ENCODE measurements at places on chromosomes 6 and 20.
A peak's percentile ranks its signal among the peaks of the same experiment; 100 is the strongest.

GRCh38 chr20:59993736-59994430, 35.7 kb downstream of the CDH26 start:
- no peak for DNase-seq

GRCh38 chr6:8462169-8462568, 26.8 kb upstream of the SLC35B3 start:
- DNase-seq: no peak

- no peak for DNase-seq
Observed at GRCh38 chr6:49551078-49551865, 804 bp downstream of the C6orf141 start.

- DNase-seq: no peak
Observed at GRCh38 chr6:94478133-94479005, 1059.0 kb upstream of the EPHA7 start.

GRCh38 chr6:138429761-138430160, 25.7 kb downstream of the HEBP2 start:
- DNase-seq: no peak

GRCh38 chr6:36777801-36778200, 61.4 kb downstream of the CPNE5 start:
- no peak for DNase-seq

DNA sequence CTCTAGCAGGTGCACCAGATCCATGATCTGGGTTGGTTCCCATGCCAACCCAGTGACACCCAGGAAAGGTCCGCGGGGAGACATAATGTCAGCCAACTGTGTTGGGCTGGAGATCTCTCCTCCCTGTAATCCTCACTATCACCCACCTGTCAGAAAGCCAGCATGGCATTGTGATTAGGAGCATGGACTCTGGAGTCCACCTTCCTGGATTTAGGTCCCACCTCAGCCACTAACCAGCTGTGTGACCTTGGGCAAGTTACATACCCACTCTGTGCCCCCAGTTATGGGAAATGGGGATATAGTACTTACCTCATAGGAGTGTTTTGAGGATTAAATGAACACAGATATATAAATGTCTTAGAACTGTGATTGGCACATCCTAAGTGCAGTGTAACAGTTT, 97.9 kb downstream of the ZDHHC14 start:
- DNase-seq: no peak

- DNase-seq: no peak
Observed at GRCh38 chr20:58001381-58001780, 227.1 kb downstream of the ANKRD60 start.

GRCh38 chr6:53154071-53154470, 5.4 kb upstream of the GCM1 start:
- DNase-seq: no peak

- DNase-seq: no peak
Observed at GRCh38 chr6:5285526-5285925, 24.2 kb downstream of the FARS2 start.

DNA sequence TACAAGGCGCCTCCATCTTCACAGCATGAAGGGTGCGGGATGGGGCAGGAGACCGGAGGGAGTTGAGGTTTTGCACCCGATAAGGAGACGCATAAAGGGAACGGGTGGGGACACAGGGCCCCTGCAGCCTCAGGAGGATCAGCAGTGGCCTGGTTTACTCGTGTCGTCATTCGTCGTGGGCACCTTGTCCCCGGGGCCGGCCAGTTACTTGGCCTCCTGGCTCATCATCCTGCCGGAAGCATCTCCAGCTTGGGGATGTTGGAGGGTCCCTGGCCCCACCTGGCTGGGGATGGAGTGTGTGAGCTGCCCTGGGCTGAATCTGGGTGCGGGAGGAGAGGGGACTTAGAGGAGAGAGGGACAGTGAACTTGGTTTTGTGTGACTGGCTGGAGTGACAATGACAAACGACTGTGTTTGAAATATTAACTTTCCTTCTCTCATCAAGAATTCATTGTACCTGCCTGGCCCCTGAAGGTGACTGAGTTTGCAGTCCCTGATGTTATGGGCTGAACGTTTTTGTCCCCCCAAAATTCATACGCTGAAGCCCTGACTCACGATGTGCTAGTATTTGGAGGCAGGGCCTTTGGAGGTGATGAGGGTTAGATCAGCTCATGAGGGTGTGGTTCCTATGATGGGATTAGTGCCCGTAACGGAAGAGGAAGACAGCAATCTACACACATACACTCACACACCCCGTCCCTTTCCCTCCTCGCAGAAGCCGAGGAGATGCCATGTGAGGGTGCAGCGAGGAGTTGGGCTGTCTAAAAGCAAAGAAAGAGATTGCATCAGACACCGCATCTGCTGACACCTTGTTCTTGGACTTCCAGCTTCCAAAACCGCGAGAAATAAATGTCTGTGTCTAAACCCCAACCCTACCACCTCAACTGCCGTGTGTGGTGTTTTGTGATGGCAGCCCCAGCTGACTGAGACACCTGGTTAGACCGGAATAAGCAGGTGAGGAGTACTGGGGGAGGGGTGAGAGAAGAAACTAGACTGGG, 65.0 kb upstream of the MAP3K4 start:
- no peak for DNase-seq

GRCh38 chr6:33418690-33419291, 884 bp upstream of the CUTA start:
- DNase-seq: no peak

GRCh38 chr6:32047855-32048766, 9.9 kb downstream of the CYP21A2 start:
- peak; percentile 85 for DNase-seq

DNA sequence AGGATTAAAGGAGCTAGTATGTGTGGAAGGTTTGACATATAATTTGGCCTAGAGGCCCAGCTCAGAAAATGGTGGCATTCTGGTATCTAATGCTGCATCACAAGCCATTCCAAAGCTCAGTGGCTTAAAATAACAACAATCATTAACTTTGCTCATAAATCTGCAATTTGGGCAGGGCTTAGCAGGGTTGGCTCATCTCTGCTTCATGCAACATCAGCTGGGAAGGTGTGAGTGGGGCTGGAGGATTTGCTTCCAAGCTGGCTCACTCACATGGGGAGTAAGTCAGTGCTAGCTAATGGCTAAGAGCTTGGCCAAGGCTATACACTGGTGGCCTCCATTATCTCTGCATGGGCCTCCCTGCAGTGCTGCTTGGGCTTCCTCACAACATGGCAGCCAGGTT, 48.0 kb upstream of the STK35 start:
- DNase-seq: no peak

DNA sequence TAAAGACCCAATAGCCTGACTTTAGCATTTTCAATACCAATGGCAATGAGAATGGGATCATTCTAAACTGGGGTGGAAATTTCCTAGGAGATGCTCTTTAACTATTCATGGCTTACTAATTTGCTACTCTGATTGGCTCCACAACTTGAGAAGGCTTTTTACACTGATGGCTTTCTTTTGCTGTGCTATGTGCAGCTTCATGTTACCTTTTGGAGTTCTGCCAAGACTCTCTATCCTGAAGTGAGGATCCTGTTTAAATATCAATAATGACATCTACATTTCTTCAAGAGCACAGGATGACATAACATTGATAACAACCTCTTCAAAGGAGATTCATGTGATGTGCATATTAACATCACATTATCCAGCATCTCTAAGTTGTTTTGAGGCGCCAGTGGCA, 43.4 kb upstream of the SIRPG start:
- no peak for DNase-seq

GRCh38 chr20:62387933-62388635, 1.2 kb downstream of the RPS21 start:
- no peak for DNase-seq

- peak; percentile 56 for DNase-seq
Observed at GRCh38 chr20:32155017-32155981, 45.8 kb downstream of the TM9SF4 start.

GRCh38 chr6:129476810-129477209, 233.2 kb downstream of the ARHGAP18 start:
- DNase-seq: no peak

DNA sequence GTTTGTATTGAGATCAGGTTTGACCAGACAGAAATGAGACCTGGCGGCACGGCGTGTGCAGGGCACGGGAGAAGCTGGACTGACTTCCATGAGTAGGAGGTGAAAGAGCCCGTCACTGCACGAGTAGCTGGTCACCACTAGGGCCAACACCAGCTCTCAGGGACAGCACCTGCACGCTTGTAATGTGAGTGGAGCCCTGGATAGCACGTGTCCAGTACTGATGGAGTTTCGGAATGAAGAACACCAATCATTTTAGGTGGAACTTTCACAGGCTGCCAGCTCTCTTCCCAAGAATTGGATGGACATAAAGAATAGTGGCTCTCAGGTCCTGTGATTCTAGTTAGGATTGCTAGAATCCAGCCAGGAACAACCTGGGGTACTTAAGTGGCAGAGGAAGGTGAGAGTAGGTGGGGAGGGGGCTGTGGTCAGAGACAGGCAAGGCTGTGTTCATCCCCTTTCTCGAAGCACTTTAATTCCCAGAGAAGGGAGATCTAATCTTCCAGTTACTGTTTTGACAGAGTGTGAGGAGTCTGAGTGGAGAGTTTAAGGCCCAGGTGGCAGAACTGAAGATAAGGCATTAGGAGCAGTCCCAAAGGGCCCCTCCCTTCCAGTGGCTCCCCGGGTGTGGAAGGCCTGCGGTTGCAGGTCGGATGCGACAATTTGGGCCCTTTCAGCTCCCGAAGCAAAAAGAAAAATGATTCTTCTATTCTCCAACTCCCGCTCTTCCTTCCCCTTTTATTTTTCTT, 314.8 kb downstream of the QKI start:
- no peak for DNase-seq

DNA sequence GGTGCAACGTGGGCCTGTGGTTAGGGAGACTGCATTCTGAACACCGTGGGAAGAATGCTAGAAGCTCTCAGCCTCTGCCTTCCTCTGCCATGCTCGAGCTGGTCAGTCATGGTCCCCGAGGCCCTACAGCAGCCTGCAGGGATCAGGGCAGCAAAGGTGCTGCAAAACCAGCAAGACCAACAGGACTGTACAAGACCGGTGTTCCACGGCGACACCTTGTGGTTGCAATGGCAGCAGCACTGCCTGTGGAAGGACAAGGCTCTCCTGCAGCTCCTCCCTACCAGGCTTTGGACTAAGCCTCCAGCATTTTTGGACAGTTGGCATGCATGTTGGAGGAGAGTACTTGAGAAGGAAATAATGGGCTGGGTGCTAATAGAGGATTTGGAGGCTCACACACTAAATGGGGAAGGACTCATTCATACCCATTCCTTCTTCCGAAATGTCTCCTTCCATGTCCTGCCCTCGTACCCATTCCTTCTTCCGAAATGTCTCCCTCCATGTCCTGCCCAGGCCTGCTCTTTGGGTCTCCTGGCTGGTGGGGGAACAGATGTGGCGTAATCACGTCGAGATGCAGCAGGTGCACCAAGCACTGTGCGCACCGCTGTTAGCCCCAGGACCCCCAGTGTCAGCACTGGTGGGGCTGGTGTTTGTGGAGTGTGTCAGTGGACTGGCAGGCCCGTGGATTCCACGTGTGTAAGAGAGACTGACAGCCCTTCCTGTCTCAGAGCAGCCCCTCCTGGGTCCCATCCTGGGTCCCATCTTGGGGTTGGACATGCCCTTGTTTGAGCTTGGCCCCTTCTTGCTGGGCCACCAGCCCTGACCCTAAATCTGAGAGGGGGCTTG, 18.6 kb upstream of the MYT1 start:
- no peak for DNase-seq

DNA sequence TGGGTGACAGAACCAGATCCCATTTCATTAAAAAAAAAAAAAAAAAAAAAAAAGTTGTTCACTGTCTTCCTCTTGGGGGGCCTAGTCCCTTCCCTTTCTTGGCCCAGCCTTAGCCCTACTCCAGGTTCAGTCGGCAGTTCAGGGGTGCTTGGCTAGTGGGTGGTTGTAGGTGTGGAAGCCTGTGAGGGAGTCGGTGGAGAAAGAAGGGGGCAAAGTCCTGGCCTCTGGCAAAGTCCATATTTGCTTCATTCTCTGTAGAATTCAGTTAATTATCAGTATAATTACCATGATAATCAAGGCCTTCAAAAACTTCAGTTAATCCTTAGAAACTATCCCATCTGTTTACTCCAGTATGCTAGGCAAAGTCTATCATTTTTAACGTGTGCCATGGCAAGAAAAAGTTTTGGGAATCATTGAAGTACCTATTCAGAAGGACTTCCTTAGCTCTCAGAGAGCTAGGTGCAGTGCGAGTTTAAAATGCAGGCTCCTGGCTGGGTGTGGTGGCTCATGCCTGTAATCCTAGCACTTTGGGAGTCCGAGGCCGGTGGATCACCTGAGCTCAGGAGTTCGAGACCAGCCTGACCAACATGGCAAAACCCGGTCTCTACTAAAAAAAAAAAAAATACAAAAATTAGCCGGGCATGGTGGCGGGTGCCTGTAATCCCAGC, 205.7 kb upstream of the ARG1 start:
- DNase-seq: no peak

DNA sequence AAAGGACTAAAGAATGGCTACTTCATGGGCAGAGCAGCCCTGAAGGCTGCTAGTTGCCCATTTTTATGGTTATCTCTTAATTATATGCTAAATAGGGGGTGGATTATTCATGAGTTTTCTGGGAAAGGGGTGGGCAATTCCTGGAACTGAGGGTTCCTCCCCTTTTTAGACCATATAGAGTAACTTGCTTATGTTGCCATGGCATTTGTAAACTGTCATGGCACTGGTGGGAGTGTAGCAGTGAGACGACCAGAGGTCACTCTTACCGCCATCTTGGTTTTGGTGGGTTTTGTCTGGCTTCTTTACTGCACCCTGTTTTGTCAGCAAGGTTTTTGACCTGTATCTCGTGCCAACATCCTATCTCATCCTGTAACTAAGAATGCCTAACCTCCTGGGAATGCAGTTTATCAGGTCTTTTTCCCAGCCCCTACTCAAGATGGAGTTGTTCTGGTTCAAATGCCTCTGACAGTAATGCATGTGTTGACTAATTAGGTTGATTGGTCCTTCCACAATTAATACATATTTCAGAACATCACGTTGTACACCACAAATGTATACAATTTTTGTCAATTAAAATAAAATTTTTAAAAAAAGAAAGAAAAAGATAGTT, 139.5 kb downstream of the PDE7B start:
- DNase-seq: no peak

DNA sequence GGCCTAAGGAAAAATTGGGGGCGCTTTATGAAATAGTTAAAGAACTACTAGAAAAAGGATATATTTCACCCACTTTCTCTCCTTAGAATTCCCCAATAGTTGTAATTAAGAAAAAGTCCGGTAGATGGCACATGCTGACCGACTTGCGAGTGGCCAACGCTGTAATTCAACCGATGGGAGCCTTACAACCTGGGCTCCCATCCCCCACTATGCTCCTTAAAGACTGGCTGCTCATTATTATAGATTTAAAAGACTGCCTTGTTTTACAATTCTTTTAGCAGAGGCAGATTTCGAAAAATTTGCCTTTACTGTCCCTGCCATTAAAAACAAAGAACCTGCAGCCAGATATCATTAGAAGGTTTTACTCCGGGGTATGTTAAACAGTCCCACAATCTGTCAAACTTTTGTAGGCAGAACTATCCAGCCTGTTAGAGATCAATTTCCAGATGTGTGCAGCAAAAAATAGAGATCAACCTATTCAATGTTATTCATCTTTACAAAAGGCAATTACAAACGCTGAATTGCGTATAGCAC, 58.5 kb upstream of the PRSS16 start:
- DNase-seq: peak; percentile 46

DNA sequence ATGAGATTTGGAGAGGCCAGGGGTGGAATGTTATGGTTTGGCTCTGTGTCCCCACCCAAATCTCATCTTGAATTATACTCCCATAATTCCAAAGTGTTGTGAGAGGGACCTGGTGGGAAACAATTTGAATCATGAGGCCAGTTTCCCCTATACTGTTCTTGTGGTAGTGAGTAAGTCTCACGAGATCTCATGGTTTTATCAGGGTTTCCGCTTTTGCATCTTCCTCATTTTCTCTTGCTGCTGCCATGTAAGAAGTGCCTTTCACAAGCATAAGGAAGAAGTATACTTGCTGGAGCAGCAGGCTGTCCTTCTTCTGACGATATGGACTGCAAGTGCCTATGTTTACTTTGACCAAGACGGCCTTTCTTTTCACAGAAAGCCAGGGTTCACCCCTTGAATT, 270.5 kb downstream of the ESR1 start:
- no peak for DNase-seq
